Umbilical cord (tissue), 2 donors: ENCODE measurements at places on chromosomes 2 and 18. TPM values are rescaled to one million over a fixed set of nuclear protein-coding genes. Genes with fewer than 3 reads are reported as not detected.

The GKN2 gene
- 0.96 TPM for total RNA-seq

The SP100 gene
- total RNA-seq = 88.1 TPM

The UGT1A8 gene
- total RNA-seq = 6.5 TPM

The TMEM169 gene
- total RNA-seq = 0.48 TPM

The LHCGR gene
- 2.6 TPM for total RNA-seq

The IL1RL2 gene
- not detected for total RNA-seq

The CXCR1 gene
- 2.9 TPM for total RNA-seq

The DUSP2 gene
- total RNA-seq = 28.9 TPM

The ANKRD62 gene
- total RNA-seq = 1.9 TPM

The CD8B2 gene
- 2.6 TPM for total RNA-seq

The KHK gene
- 3.4 TPM for total RNA-seq

The TRIM43 gene
- not detected for total RNA-seq

The TMSB10 gene
- 3,566 TPM for total RNA-seq

The SKA1 gene
- 2.9 TPM for total RNA-seq

The CIB4 gene
- total RNA-seq = not detected
